Progenitor cell of endocrine pancreas (in vitro differentiated cells): ENCODE measurements at places on chromosomes 13 and 19.
A peak's percentile ranks its signal among the peaks of the same experiment; 100 is the strongest.

DNA sequence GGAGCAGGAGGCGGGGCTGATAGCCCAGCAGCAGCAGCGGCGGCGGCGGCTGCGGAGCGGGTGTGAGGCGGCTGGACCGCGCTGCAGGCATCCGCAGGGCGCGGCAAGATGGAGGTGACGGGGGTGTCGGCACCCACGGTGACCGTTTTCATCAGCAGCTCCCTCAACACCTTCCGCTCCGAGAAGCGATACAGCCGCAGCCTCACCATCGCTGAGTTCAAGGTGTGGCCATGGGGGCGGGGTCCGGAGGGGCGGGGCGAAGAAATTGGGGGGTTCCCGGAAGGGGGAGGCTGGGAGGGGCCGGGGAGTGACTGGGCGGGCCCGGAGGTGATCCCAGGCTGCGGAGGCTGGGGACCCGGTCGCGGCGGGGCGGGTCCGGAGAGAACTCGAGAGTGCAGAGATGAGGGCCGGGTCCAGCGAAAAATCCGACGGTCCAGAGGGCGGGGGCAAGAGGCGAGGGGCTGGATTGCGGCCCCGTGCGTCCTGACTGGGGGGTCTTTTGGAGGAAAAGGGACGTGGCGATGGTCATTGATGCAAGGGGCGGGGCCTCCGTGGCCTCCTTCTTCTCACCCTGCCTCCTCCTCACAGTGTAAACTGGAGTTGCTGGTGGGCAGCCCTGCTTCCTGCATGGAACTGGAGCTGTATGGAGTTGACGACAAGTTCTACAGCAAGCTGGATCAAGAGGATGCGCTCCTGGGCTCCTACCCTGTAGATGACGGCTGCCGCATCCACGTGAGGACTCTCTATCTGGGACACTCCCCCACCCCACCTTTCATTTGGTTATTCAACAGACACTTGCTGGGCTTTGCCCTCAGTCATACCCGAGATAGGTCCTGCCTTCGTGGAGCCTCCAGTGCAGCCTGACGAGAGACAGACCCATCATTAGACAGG lies at the start of gene TBCB:
Gene TBCB, plus strand, starts transcription at position 16 of the 891 bp plus-strand sequence. Its CDS starts 93 bp downstream, at position 109.
- DNase-seq = peak; percentile 22

GRCh38 chr13:29279356-29280254 lies 315.9 kb downstream of the SLC7A1 start:
- DNase-seq = no peak

DNA sequence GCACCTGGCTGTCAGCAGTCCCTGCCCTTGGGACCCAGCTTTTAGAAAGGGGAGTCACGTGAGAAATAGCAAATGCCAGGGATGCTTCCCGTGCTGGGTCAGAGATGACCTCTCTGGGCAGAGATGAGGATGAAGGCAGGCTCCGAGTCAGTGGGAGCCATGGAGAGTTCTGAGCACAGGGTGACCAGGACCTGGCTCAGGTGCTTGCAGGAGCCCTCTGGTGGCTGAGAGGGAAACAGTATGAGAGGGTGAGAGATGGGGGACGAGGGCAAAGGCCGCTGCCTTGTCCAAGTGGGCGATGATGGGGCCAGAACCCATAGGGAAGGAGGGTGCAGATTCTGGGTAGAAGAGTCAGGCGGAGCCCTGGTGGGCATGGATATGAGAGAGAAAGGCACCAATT lies 15.8 kb downstream of the TMED1 start:
- DNase-seq = no peak

GRCh38 chr19:18384775-18385174 lies 1.2 kb upstream of the GDF15 start:
- no peak for DNase-seq

DNA sequence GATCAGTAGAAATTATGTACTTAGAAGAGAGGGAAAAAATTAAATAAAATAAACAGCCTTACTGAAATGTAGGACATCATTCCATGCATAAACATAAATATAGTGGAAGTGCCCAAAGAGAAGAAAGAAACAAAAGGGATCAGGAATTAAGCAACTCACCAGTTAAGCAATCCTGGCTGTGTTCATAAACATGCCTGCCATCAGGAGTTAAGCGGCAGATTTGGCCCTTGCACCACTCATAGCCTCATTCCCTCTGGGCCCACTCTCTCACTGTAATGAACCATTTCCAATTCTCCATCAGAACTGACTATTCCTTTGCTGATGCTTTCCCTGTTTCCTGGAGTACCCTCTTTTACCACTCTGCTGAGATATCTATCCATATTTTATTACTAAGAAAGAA lies 281.4 kb downstream of the LHFPL6 start:
- no peak for DNase-seq

GRCh38 chr13:26787961-26788360 lies 27.4 kb upstream of the GPR12 start:
- no peak for DNase-seq

DNA sequence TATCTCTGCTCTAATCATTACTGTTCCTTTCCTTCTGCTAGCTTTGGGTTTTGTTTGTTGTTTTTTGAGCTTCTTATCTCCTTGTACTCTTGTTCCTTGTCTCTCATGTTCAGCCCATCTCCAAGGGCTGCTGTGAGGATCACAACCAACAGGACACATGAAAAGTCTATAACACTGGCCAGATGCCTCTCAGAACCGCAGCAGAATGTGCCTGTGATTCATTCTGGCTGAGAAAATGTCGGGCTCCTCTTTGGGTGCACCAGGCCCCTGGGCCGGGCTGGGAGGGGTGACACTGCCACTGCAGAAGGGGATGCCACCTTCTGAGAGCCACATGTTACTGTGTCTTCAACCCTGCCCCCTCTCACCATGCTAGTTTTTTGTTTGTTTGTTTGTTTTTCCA lies 48.0 kb downstream of the GGACT start:
- no peak for DNase-seq

DNA sequence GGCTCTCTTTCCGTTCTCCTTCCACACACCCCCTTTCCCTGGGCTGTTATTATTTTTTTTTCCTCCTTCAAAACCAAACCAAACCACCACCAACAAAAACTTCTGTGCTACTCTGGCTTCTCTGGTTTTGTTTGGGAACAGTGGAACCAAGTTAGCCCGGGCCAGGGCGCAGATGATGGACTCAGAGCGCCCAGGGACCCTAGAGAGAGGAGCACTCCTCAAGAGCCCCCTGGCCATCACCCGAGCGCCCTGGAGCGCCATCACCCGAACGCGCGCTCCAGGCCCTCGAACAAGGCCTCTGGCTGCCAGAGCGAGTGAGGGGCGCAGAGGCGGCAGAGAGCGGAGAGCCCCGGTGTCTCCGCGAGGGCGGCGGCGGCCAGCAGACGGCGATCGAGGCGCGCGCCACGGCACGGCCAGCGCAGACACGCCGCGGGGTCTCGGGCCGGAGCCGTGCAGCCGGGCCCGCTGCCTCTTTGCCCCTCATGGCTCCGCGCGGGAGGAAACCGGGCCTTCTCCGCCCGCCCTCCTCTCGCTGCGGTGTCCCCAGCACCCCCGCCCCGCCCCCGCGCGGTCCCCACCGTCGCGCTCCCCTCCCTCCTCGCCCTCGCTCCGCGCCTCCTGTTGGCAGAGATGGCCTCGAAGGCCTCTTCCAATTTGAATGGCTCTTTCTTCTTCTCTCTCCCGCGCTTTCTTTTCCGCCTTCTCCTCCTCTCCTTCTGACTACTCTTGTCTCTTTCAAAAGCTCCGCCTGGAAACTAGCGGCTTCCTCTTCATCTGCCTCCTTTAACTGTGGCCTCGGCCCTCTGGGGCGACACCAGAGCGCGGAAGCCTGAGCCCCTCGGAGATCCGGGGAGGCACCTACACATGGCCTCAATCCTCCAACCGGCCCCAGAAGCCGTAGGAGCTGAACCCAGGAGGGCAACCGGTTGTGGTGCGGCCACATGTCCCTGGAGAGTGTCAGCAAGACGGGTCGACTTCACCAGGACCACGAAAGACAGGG lies 4.1 kb upstream of the SOX1 start:
- peak; percentile 65 for DNase-seq

DNA sequence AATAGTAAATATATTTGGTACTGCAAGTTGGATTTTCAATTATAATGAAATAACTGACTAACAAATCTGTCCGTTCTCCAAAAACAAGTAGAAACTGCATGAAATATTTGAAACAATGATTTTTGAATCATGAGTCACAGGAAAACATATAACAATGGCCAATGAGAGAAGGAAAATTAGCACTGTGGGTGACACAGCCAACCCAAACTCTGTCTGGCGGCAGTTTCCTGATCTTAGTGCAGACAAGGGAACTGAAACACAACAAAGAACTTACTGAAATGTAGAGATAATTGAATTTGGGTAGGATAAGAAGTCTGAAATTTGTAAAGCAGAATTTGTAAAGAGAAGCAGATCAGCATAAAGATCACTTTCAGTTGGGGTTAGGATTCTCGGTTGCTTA lies 2743.3 kb upstream of the PCDH20 start:
- DNase-seq = no peak

GRCh38 chr19:45906221-45906620 lies 3.8 kb upstream of the MYPOP start:
- no peak for DNase-seq

GRCh38 chr19:28999724-29000433 lies 213.1 kb downstream of the UQCRFS1 start:
- DNase-seq = no peak

DNA sequence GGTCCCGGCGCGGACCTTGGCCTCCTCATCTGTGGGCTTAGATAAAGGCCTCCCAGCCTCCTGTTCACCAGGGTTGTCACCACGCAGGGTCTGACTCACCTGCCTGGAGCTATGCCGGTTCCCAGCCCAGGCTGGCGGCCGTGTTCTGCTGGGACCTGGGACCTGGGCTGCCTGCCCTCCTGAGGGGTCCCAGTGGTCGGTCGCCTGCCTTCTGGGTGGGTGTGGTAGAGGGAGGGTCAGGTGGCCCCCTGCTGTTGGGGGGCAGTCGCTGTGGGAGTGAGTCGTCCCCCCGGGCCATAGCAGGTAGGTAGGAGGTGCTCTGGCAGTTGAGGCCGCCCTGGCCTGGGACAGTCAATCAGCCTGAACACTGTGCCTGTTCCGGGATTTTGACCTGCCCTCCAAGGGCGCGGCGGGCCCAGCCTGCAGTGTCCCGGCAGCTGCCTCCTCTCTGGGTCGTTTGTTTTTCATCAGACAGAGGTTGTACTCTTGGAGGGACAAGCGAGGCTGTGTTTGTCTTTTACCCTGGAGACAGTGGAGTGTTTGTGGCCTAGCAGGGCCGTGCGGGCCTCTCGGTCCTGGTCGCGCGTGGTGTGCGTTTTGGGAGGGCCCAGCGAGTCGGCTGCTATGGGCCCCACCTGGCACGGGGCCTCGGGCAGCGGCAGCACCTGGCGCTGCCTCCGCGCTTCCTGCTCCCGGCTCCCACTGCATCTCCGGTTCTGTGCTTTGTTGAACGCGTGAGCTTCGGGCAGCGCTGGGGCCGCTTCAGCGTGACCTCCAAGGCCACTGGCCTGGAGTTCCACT lies 2.6 kb downstream of the ADAT3 start:
- no peak for DNase-seq

- DNase-seq = no peak
These were observed 141.0 kb downstream of the RFC3 start for GRCh38 chr13:33958964-33959363.

- DNase-seq = no peak
These were observed 800 bp downstream of the ELL start for GRCh38 chr19:18520848-18521691.

- DNase-seq = no peak
These were observed 3.8 kb upstream of the SLC25A42 start for GRCh38 chr19:19059837-19060611.

DNA sequence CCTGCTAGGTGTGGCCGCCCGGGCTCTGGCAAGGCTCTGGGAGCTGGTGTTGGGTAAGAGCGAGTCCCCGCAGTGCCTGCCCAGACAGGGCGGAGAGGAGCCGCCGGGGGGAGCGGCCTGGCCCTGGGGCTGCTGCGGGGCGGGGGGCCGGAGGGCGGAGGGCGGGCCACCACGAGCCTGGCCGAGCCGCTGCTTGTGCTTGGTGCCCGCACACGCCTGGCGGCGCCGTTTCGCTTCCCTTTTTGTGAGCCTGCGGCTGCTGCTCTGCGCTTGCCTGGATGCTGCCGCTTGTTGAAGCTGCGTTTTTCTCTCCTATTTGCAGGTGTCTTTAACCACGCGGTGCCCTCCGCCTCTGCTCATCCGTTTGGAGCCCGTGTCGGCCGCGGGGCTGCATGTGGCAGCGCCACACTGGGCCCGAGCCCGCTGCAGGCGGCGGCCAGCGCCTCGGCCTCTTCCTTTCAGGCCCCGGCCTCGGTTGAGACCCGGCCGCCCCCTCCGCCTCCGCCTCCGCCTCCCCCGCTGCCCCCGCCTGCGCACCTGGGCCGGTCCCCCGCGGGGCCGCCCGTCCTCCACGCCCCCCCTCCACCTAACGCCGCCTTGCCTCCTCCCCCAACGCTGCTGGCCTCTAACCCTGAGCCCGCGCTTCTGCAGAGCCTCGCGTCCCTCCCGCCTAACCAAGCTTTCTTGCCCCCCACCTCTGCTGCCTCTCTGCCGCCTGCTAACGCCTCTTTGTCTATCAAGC lies 8.5 kb downstream of the PLEKHJ1 start:
- DNase-seq = no peak

- DNase-seq = no peak
These were observed 844.8 kb downstream of the PCDH17 start for GRCh38 chr13:58476206-58476918.

GRCh38 chr19:3986260-3987041 lies 1.2 kb upstream of the EEF2 start:
- DNase-seq = no peak

DNA sequence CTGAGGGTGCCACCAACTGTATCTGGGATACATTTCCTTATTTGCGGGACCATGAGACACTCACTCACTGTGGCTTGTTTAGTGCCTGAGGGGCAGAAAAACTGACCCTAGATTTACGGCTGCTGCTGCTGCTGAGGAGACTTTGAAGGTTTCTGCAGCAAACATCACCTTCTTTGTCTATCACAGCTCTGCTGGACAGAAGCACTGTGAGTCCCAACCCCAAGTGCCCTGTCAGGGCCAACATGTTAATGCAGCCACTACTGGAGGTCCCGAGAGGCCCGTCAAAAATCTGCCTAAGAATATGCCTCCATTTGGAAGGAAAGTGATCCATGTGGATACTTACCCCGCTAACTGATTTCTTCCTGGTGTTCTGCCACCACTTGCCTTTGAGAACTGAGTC lies 37.3 kb upstream of the UBL3 start:
- no peak for DNase-seq

DNA sequence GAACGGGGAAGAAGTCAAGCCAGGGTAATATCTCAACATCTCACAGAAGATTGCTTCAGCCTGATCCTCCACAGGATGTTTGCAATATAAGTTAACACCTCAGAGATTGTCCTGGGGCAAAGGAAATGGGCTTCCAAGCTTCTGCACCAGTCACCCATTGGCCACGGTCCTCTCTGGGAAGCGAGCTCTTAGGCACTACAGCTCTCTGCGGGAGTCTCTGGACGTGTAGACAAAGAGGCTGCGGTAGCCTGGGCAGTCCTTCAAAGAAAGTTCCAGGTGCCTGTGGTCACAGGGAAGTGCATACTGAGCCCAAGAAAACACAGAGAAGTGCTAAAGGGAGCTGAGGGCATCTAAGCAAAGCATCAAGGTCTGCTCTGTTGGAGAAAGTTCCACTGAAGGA lies 805.7 kb downstream of the DIAPH3 start:
- no peak for DNase-seq

GRCh38 chr19:16153582-16154336 lies 10.3 kb downstream of the HSH2D start:
- DNase-seq = no peak
